ENCODE measurements at places on chromosomes 16 and 17.

- DNase-seq = no peak
These were observed 204.5 kb upstream of the CDH8 start for GRCh38 chr16:62240722-62241121.

- DNase-seq = no peak
These were observed 23.9 kb upstream of the CDH8 start for GRCh38 chr16:62060089-62060488.

- DNase-seq = no peak
These were observed 2.3 kb upstream of the SHISA6 start for GRCh38 chr17:11238705-11239104.

GRCh38 chr17:81170727-81171494 lies 4.9 kb upstream of the AATK start:
- DNase-seq = no peak

DNA sequence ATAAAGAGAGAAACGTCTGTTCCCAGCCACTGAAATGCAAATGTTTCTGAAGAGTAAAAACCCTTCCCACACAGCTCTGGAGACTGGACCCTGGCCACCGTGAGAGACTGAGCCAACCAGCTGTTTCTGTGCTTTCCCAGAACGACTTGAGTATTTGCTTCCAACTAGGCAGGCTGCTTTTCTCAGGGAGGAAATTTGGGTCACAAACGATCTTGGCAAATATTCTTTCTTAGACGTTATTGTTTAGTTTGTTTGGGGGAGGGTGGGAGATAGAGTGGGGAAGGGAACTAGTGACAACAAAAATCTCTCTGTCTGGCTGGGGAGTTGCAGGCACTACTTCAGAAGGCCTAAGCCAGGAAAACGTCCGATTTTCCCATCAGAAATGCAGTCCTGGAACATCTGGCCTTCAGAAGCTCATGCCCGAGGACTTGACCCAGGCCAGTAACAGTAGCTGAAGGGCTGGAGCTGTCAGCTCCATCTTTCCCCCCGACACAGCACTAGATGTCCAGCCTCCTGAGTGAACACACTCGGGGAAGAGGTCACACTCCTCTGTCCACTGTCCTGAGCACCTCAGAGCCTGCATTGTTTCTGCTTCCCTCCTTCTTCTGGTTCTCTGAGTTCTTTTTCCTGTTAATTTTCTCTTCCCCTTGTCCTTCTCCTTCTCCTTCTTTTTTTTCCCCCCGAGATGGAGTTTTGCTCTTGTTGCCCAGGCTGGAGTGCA lies 4.0 kb downstream of the CCDC92B start:
- no peak for DNase-seq

DNA sequence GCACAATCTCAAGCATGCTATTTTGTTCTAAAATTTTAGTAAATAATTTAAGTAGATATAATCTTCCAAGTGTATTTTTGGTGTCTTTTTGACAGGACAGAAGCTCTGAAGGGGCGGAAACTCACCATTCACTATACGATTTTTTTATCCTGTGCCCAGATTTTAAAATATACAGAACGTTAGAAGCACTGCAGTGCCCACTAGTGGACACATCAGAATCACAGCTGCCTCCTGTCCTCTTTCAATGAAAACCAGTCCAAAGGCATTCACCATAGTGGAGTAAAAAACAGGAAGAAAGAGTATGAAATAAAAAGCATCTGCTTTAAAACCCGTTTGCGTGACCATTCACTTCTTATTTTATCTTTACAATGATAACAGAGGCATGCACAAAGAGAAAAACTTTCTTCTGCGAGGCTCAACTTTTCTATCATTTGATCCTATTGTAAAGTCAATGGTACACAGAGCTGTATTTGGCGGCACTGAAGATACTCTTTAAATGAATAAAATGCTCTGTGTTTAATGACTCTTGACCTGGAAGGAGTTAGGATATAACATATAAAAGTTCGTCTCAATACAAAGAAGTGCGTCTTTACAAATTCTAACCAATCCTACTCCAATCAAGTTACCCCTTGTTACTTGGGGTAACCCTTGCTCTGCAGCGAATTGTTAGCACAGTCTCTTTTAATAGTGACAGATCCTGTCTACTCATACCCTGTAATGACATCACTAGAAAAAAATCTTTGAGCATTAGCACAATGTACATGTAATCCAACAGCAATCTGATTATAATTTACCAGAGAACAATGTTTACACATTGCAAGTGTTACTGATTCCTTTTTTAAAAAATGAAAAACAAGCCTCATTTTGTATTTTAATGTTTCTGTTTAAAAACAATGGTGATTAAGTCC lies 339.8 kb upstream of the PSMD7 start:
- DNase-seq = peak; percentile 43

GRCh38 chr17:39777534-39778365 lies 40.0 kb downstream of the GRB7 start:
- DNase-seq = no peak

GRCh38 chr16:1494129-1494640 lies 1.0 kb downstream of the TELO2 start:
- DNase-seq = peak; percentile 60

DNA sequence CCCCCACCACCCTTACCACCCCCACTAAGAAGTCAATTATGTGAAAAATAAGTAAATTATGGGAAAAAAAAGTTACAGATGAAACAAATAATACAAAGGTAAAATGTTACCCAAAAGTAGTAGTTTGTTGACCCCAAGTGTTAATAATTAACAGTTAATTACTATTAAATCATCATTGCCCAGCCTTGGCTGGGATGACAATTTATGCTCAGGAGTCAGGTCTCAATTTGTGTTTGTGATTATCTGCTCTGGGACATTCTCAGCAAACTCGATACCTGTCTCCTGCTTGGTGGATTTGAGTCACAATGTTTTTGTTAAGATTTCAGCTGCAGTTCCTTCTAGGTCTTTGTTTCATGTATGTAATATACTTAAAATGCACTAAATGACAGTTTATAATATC lies 172.3 kb upstream of the IRX3 start:
- no peak for DNase-seq

DNA sequence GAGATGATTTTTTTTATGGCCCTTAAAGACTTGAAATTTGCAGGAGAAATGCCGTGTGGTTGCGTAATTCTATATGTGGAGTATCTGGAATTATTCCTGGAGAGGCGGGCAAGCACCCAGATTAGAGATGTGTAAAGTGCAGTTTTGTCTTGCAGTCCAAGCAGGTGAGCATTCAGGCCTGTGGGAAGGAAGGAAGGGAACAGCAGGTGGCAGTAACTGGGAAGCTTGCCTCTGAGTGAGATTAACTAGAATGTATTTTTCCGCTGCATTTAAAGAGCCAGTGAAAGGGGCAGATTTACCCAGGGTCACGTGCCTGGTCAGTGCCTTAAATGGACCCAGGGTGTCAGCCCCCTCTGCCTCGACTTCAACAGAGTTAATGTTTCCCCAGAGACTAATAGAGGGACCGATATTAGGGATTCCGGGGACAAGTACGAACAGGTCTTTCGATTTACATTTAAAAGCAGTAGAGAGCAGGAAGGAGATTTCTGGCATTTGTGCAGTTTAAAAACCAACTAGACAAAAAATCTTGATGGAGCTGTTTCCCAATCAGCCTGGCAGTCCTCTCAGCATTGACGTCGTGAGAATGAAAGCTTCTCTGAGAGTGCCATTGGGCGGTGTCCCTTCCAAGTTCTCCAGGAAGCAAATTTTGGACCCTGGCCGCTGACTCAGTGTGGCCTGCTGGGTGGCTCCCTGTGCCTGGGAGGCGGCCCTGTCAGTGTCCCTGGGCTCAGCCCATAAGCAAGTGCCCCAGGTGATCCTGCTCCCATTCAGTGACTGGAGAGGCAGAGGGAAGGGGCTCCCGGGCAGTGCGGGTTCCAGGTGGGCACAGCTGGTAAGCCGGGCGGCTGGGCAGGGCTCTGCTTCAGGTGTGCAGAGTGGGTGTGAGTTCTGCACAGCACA lies 38.2 kb downstream of the KSR1 start:
- DNase-seq = peak; percentile 11

DNA sequence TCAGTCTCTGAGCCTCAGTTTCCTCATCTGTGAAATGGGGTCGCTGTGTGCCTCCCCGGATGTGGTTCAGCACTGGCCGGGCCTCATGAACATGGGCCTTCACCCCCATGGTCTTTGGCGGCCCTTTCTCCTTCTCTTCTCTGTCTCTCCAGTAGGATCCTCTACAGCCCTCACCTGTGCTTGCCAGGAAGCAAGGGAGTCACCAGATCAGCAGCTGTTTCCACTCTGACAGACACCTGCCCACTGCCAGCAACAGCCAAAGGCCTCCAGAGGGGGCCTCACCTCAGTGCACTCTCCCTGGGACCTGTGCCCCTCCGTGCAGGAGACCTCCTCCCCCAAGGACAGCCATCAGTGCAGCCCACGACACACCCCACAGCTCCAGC lies 89.4 kb downstream of the C16orf78 start:
- no peak for DNase-seq

DNA sequence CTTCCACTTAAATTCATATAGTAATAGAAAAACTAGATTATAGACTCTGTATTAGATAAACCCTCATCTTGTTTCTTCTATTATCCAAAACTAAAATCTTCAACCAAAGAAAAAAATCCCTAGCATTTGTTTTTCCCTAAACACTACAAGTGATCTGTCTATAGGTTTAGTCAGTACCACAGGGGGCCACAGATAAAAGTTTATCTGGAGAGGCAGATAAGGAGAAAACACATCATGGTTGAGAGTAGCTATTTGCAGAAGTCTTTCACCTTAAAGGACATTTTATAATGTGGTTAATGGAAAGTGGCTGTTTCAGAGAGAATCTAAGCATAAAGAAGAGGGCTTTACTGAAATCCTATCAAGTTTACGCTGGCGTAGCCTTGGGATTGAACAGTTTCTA lies 160.1 kb downstream of the CDK5R1 start:
- DNase-seq = no peak

DNA sequence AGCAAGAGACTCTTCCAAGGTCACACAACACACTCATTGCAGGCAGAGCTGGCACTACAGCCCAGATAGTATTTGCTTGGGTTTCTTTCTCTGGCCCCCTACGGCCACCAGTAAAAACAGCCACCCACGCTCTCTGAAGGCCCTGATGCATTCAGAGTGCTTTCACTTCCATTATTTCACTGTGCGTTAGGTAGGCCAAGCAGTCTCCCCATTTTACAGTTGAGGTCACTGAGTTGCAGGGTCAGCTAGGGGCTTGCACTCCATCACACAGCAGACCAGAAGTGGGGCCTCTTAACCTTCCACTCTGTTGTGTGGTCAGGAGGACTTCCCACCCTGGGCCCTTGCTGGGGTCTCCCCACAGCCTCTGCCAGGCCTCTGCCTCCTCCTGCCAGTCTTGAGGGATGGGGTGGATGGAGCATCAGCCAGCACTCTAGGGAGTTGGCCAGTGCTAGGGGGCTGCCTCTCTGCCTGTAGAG lies 2.5 kb downstream of the TBX21 start:
- no peak for DNase-seq

DNA sequence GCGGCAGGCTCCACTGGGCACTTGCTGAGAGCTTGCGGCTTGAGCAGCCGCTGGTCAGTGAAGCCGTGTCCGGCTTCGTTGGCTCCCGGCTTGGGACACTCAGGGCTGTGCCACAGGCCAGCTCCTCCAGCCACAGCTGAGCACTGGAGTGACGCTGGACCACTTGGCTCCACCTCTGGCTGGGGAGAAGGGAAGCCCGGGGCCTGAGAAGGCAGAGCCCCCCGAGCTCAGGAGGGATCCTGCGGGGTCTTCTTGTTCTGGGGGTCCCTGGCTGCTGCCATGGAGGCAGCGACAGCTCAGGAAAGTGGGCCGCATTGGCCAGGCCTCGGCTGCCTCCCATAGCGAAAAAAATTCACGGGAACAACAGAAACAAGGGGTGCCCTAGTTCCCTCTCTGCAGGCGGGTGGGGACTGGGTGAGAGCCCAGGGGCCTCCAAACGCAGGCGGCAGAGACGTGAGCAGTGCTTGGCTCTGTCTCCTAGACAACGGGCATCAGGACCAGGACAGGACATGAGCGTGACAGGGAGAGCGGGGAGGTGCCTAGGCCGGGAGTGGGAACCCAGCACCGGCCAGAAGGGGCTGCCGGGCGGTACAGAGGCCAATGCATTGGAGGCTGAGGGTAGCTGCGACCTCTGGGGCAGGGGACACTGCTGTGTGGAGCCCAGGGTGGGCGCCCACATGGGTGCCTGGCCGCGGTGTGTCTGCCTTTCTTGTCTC lies 37.7 kb downstream of the SLC7A5 start:
- no peak for DNase-seq

DNA sequence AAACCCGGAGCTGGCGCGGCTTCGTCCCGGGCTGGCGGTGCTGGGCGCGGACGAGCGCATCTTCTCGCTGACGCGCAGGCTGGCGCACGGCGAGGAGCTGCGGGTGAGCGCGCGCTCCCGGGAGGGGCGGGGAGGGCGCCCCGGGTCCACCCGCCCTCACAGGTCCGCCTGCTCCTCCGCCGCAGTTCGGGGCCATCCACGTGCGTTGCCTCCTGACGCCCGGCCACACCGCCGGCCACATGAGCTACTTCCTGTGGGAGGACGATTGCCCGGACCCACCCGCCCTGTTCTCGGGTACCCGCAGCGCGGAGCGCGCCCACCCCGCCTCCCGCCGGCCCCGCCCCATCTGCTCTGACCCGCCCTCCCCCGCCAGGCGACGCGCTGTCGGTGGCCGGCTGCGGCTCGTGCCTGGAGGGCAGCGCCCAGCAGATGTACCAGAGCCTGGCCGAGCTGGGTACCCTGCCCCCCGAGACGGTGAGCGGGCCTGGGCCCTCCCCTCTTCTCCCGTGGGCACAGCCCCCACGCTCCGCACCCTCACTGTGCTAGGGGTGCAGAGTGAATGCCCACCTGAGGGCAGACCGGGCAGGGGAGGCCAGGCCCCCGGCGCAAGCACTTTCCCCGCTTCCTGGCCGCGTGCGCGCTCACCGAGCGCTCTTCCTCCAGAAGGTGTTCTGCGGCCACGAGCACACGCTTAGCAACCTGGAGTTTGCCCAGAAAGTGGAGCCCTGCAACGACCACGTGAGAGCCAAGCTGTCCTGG lies 1.4 kb downstream of the HAGHL start:
- peak; percentile 74 for DNase-seq

GRCh38 chr16:7731141-7731540 lies 398.5 kb downstream of the RBFOX1 start:
- DNase-seq = no peak

DNA sequence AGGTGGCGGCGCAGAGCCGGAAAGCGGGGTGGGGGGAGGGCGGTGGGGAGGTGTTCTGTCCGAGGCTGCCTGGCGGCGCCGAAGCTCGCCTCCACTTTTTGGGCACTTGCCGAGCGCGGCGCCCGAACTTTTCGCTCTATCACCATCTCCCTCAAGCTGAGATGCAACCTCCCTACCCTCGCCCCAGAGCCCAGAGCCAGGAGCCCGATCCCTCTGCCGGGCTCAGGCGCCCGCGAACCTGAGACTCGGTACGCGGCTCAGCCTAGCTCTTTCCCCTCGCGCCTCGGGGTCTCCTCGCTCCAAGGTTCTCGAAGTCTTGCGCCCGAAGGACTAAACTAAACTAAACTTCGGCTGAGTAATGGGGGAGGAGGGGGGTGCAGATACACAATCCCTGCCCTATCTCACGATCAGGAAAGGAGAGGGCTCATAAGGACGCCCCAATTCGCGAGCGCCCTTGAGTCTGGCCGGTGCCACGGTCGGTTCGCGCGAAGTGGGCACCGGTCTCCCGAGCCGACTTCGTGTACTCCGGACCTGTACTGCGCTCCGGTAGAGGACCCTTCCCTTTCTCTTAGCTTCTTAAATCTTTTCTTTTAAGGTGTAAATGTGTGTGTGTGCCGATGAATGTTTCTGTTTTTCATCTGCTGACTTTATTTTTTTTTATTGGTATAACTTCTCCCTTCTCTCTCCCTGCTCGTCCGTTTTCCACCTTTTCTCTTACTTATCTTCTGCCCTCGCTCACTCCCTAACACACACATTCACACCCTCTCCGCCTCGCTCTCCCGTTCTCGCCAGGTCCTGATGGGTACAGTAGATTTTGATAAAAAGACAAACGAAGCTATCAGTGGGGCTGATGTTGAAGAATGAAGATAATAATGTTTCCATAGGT lies 1.9 kb upstream of the SALL1 start:
- no peak for DNase-seq
